Effector memory CD4-positive, alpha-beta T cell (primary cell): ENCODE measurements at places on chromosomes 3 and 15.

DNA sequence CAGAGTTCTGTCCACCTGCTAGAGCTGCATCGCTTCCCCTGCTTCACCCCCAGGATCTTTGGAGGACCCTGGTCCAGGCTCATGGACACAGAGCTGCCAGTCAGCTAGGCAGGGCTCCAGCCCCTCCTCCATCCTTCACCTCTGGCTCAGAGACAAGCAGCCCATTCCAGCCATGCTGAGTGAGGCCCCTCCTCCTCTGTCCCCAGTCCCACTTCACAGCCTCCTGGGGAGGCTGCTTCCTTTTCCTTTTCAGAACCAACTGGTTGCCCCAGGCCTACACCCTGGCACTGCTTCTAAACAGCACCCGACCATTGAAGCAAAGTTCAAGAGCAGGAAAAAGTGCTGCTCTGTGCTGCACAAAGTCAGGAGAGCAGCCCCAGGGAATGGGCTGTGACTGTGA lies 22.2 kb downstream of the IQSEC1 start:
- DNase-seq: no peak
- no peaks in the 10 kb centered on the region for H3K27me3 ChIP-seq
- H3K36me3 ChIP-seq: no peaks in the 10 kb centered on the region
- H3K4me3 ChIP-seq: no peak overlapping the region

GRCh38 chr3:153328690-153329089 lies 166.7 kb downstream of the RAP2B start:
- no peak for DNase-seq
- no peaks in the 10 kb centered on the region for H3K36me3 ChIP-seq
- H3K27ac ChIP-seq: no peak overlapping the region
- no peaks in the 10 kb centered on the region for H3K4me1 ChIP-seq
- H3K4me3 ChIP-seq: no peak overlapping the region

DNA sequence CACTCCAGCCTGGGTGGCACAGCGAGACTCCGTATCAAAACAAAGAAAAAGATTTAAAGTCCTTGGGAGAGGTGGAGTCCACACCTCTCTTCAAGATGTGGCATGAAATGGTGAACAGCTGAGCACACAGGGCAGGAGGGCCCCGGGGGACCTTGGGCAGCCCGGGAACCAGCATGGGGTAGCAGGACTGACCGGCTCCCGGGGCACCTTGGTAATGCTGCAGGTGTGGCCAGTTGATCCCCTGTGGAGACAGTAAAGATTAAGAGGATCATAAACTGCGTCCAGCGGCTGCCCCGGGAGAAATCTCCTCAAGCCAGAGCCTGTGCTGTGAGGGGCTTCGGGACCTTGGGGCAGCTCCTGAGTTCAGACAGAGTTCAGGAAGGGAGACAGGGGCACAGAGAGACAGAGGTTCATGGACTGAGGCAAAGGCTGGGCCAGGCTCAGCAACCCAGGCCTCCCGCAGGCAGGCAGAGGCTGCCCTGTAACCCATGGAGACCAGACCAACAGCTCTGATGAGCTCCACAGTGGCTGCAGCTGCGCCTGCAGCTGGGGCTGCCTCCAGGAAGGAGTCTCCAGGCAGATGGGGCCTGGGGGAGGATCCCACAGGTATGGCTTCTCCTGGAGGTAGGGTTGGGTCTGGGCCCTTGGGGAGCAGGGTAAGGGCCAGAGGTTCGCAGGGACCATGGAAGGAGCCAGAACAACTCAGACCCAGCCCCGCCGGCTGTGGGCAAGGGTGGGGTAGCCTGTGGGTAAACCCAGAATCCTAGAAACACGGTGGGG lies at the start of gene NR2E3:
Gene NR2E3, plus strand, starts transcription at position 299 of the 780 bp plus-strand sequence. Its CDS starts 190 bp downstream, at position 489.
- no peak for DNase-seq
- no peaks in the 10 kb centered on the region for H3K4me1 ChIP-seq
- H3K36me3 ChIP-seq: no peaks in the 10 kb centered on the region
- no peak within 1 kb of the TSS for H3K27ac ChIP-seq

DNA sequence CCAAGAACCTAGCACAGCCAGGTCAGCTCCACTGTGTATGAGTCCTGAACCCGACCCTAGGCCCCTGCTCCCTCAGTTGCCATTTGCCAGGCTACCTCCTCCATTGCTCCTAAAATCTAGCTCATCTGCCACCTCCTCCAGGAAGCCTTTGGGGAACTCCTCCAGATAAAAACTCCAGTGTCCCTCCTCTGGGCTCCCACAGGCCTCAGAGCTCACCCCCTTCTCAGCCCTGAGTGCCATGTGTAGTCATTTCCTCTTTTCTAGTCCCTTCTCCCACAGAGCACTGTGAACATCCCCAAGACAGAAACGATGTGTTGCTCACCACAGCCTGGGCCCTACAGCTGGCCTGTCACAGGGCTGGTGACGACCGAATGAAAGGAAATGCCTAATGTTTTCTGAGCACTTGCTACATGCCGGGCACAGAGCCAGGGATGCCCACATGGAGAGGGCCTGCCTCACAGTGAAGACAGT lies 61.0 kb downstream of the IQSEC1 start:
- H3K36me3 ChIP-seq: no peaks in the 10 kb centered on the region
- H3K4me1 ChIP-seq: peaks cover 93% of the 10 kb centered on the region
- peak overlapping the region; percentile 95 for H3K27ac ChIP-seq
- no peak overlapping the region for H3K4me3 ChIP-seq
- peak; percentile 42 for DNase-seq
